ENCODE measurements at places on chromosomes 2 and 18.

- no peak for DNase-seq
Measured at GRCh38 chr2:121596221-121597080, 52.8 kb downstream of the CLASP1 start.

- DNase-seq, result no peak
Measured at GRCh38 chr2:199488772-199489400, 31.1 kb upstream of the SATB2 start.

DNA sequence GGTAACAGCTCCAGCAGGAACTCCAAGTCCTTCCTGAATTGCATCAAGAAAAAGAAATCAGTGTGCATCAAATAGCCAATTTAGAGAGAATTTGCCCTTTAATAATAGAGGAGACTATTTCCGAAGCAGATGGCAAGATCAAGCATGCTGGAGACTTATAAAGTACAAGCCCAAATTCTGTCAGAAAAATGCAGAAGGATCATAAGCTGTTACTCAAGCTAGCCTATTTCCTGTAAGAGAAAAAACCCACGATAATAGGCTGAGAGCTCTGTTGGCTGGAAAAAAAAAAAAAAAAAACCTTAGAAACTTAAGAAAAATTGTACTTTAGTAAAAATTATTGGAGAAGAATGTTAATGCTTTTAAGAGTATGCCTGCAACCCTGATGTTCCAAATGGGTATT, 24.4 kb upstream of the ITM2C start:
- DNase-seq, result no peak

DNA sequence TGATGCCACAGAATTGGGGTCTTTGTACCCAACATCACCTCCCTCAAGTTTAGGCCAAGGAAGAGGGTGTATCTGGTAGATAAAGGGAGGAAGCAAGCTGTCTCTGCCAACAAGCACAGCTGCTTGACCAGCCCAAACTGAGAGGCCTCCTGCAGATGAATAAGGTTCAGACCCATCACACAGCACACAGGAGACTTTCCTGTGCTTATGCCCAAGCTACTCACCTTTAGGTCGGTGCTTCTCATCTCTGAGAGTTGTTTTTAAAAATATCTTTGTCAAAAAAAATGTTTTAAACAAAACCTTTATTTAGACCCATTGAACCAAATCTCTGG, 24.7 kb upstream of the SP3 start:
- DNase-seq, result no peak

GRCh38 chr2:128069769-128070168, 21.2 kb upstream of the UGGT1 start:
- DNase-seq, result no peak

Measured in NCI-H446 (cell line).